ENCODE measurements at places on chromosomes 12 and 14.

GRCh38 chr12:11731455-11731854, 82.0 kb downstream of the ETV6 start:
- DNase-seq, result no peak

GRCh38 chr12:33752854-33753253, 269.4 kb upstream of the ALG10 start:
- DNase-seq, result no peak

GRCh38 chr14:81980601-81981306, 447.1 kb upstream of the SEL1L start:
- no peak for DNase-seq

- no peak for DNase-seq
Measured at GRCh38 chr12:123061441-123062205, 81.1 kb downstream of the ARL6IP4 start.

DNA sequence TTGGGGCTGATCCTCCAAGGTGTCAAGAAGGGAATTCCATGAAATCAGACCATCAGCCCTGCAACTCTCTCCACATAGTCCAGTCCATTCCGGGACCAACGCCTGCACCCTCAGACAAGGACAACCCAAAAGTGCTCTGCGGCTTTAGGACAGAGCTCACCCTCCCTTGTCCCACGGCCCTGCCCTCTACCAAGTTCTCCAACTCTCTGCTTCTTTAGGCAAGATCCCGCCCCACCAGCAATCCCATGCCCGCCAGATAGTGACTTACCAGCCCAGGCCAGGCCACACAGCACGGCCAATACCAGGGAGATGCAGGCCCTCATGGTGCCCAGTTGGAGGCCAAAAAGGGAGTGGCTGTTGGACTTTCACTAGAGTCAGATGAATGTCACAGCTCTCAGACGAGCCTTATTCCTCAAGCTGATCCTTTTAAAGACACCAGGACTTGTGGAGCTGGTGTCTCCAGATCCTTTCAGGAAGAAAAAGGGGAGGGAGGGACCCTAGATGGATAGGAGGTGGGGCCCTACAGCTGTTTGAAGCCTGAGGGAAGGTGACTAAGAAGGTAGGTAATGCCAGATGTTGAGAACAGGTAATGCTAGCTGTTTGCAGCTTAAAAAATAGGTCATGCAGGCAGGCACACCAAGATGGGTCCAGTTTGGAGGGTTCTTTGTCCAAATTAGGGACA, at the start of gene ENDOU:
TSS of gene ENDOU (minus strand) at position 400 of the 682 bp plus-strand sequence. CDS start at position 323, 77 bp downstream.
- no peak for DNase-seq

DNA sequence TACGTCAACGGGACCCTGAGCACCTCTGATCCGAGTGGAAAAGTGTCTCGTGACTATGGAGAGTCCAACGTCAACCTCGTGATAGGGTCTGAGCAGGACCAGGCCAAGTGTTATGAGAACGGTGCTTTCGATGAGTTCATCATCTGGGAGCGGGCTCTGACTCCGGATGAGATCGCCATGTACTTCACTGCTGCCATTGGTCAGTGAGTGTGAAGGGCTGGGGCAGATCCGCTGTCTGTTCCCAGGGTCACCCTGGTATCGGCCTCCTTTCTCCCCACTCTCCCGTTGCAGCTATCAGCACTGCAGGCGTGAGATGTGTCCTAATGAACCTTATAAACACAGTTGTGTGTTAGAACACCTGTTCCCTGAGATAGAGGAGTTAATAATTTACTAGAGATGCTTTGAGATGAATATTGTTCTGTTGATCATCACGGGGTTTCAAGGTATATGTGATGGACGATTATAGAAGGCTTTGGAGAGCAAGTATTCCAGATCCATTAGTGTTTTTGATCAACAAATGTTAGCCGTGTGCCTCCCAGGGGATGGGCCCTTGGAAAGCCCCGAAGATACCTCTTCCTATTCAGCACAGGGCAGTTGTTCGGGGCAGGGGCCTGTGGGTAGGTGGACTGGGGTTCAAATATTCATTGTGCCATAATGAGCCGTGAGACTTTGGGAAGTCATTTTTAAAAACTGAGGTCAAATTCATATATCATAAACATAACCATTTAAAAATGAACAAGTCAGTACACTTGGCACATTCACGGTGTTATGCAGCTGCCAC, 33.6 kb downstream of the ADGRD1 start:
- DNase-seq, result no peak

- no peak for DNase-seq
Measured at GRCh38 chr14:39145266-39145966, 24.7 kb downstream of the TRAPPC6B start.

GRCh38 chr12:130977743-130978095, 24.0 kb downstream of the ADGRD1 start:
- DNase-seq, result no peak

DNA sequence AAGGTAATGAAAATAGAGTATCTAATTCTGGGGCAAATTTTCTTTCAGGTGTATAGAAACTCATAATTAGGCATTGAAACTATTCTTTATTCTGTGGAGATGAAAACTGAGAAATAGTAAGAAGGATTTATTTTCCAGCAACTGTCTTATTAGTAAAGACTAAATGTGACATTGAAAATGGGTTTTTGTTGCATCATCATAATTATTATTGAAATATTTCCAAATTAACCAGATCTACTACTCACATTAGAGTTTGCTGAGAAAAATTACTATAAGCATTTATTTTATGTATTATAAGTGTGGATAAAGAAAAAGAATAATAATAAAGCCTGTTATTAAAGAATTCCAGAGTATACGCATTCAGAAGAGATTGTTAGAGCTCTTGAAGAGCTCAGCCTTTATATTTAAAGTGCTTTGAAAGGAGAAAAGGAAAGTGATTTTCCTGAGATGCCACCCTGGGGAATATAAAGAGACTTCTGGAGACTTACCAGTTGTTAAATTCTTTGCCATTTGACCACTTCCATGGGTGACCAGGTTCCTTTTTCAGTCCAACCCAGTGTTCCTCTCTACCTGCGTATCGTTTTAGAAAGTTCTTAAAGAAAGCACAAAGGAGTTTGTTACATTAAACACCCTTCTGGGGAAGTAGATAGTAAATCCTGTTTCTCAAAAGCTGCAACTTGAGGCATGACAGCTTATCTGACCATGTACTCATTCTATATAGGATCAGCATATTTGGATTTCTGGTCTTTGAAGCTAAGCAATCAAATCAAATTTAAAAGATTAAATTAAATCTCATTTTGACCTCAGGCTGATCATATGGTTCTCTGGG, 6.4 kb downstream of the CD69 start:
- DNase-seq, result no peak

DNA sequence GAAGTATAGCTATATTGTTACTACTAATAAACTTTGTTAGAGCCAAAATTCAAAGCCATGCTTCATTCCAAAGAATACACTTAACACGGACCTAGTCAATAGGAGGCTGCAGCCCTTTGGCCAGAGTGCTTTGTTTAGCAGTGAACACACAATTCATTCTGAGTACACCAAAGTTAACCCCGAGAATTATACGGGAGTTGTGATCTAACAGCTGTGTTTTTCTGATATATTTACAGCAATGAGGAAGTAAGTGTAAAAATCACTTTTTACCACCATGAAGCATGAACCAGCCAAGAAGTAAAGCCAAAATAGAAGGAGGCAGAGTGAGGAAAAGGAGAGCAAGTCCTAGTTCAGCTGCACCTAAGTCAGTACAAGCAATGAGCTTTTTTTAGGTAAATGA, 156.8 kb upstream of the PDE3A start:
- DNase-seq, result no peak

DNA sequence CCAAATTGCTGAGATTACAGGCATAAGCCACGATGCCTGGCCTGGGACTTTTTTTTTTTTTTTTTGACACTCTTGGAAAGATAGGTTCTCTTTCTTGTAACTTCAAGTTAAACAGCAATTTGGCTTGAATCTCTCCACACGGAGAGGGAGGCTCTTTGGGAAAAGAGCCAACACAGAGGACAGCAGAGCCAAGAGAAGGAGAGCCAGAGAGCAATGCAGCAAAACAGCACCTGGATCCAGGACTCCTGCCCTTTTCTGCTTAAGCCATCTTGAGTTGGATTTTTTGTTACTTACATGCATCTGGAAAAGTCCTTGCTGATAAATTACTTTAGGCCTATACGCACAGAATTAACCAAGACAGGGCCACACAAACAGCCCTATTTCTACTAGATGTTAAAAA, 176.8 kb downstream of the APAF1 start:
- no peak for DNase-seq

DNA sequence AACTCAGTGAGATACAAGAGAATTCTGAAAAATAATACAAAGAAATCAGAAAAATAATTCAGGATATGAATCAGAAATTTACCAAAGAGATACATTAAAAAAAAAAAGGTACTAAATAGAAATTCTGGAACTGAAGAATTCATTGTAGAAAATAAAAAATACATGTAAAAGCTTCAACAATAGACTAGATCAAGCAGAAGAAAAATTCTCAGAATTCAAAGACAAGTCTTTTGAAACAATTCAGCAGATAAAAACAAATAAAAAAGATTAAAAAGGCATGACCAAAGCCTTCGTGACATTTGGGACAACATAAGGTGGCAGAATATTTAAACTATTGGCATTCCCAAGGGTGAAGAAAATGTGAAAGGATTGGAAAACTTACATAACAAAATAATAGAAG, 133.1 kb upstream of the CNOT2 start:
- DNase-seq, result no peak

DNA sequence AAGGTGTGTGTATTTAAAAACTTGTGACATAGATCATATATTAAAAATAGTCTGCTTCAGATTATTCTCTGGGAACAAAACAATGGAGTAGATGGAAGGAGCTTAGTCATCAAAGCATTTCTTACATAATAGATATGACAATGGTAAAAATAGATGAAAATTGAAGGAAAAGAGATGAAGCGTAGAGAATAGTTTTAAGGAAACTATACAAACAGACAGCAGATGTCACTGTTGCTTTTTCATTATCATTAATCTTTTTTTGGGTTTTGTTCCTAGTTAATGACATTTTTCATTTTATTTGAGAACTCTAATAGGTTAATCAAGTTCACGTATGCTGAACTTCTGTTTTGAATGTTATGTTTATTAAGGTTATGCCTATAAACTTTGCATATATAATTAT, 149.2 kb upstream of the FBXO33 start:
- no peak for DNase-seq

- DNase-seq, result no peak
Measured at GRCh38 chr12:116060764-116061163, 216.7 kb downstream of the MED13L start.

- DNase-seq, result no peak
Measured at GRCh38 chr12:104682790-104683279, 226.1 kb downstream of the CHST11 start.

GRCh38 chr12:11836282-11837151, 187.0 kb downstream of the ETV6 start:
- peak; percentile 36 for DNase-seq

DNA sequence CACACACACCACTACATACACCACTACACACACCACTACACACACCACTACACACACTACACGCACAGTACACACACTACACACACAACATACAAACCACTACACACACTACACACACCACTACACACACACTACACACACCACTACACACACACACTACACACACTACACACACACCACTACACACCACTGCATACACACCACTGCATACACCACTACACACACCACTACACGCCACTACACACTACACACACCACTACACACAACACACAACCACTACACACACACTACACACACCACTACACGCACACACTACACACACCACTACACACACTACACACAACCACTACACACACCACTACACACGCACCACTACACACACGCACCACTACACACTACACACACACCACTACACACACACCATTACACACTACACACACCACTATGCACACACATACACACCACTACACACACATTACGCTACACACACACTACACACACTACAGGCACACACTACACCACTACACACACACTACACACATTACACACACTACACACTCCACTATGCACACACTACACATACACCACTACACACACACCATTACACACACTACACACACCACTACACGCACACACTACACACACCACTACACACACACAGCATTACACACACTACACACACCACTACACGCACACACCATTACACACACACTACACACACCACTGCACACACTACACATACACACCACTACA, 12.5 kb downstream of the NOC4L start:
- DNase-seq, result no peak

- DNase-seq, result no peak
Measured at GRCh38 chr14:61632401-61632800, 62.9 kb upstream of the HIF1A start.

DNA sequence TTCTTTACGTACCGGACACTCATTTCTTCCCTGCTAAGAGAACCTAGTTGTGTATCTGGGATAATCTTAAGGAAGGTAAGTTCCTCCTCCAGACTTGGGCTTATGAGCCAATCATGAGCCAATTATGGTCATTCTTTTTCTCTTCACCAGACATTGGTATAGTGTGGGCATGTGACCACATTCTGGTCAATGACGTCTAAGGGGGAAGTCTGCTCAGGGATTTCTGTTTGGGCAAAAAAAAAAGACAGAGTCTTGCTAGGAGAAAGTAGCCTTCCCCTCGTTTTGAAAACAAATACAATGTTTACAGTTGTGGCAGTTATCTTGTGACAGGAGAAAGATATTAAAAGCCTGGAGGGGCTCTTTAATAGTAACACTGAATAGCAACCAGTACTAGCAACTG, 20.1 kb upstream of the PLXNC1 start:
- no peak for DNase-seq

GRCh38 chr14:93375673-93376156, 28.7 kb downstream of the COX8C start:
- no peak for DNase-seq

DNA sequence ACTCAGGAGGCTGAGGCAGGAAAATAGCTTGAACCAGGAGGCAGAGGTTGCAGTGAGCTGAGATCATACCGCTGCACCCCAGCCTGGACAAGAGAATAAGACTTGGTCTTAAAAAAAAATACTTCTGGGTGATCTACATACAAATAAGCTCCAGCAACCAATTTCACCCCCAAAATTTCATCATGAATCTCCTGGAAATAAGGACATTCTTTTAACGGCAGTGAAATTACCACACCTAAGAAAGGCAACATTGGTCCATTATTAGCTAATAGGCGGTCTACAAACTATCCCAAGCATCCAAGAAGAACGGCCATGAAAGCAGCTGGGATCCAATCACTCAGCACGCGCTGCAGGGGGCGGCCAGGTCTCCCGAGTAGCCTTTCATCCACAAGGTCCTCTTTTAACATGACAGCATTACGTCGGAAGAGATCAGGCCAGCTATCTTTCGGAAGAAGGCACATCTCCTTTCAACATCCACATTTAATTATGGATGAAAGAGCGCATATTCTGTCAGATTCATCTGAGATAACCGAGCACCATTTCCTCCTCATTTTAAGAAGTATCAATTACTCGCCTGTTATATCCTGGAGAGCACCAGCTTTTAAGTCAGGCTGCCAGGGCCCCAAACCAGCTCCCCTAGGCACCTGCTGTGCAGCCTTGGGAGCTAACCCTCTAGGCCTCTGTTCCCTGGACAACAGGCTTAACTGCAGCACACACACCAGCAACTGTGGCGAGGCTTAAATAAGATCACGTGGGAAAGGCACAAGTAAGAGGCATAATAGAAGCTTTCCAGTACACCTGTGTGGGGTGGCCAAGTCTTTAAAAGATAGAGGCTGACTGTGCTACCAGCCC, 4.2 kb downstream of the SLC15A4 start:
- DNase-seq, result no peak

GRCh38 chr12:42270596-42270995, 32.5 kb upstream of the YAF2 start:
- DNase-seq, result no peak

GRCh38 chr14:78164226-78164853, 5.8 kb upstream of the NRXN3 start:
- no peak for DNase-seq

Measured in activated T-helper 1 cell treated with anti-CD3 and anti-CD28 coated beads, Interleukin-2, amount 50 U/mL, for 16 hours (primary cell).